ENCODE measurements at places on chromosomes 1 and 21.

DNA sequence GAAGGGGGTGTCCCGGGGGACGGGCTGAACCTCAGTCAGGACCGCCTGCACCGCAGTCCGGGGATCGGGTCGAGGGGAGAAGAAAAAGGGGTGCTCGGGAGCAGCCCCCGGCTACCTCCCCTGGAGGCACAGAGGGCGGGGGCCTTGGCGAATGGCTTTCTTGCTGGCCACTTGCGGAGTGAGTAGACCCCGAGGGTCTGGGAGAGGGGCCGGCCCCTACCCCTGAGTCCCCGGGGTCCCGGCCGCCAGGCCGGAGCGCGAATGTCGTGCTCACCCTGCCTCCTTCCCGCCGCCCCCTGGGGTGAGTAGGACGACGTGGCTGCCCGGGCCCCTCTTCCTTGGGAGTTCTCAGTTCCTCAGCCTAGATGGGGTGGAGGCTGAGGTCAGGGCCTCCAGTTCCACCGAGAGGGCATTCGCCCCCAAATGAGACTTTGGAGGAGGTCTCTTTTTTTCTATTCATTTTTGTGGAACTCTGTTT is 113.0 kb downstream of the OSBPL9 start:
- no peak for DNase-seq

DNA sequence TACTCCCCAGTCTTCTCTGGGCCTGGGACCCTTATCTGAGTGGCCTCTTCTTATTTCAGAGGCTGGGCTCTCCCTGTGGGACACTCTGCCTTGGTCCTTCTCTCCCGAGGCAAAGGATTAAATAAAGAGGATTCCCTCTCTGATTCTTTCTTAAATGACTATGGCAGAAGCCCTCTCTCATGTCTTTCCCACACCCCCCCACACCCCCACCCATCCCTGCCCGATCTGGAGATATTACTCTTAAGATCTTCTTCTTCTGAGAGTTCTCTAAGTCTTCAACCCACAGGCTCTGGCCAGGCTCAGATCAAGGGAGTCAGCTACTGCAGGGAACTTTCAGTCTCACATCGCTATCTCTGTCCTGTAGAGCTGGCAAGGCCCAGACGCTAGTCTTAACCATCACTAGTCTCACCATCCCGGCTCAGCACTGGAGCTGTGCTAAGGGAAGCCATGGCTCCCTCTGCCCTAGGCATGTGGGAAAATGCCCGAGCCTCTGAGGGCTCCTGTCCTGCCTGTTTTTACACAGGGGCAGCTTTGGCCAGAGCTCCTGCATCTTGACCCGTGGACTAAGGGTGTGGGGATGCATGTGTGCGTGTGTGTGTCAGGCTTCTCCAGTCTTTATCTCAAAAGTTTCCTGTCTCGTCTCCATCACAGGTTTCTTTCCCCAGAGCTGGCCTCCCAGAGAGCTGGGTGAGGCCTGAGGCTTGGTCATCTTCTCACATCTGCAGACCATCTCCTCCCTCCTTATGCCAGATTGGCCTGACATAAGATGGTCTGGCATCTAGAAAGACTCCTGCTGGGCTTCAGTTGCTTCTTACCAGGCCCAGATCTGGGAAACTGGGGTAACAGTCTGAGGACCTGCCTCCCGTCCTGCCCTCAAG is 36.7 kb downstream of the LGR6 start:
- DNase-seq = no peak

- DNase-seq = peak; percentile 64
These were observed 256.3 kb upstream of the IRF2BP2 start for GRCh38 chr1:234866007-234866866.

GRCh38 chr1:63794939-63795378 is 21.1 kb downstream of the ROR1 start:
- no peak for DNase-seq

- DNase-seq = no peak
These were observed 6.1 kb upstream of the SFN start for GRCh38 chr1:26856604-26857469.

DNA sequence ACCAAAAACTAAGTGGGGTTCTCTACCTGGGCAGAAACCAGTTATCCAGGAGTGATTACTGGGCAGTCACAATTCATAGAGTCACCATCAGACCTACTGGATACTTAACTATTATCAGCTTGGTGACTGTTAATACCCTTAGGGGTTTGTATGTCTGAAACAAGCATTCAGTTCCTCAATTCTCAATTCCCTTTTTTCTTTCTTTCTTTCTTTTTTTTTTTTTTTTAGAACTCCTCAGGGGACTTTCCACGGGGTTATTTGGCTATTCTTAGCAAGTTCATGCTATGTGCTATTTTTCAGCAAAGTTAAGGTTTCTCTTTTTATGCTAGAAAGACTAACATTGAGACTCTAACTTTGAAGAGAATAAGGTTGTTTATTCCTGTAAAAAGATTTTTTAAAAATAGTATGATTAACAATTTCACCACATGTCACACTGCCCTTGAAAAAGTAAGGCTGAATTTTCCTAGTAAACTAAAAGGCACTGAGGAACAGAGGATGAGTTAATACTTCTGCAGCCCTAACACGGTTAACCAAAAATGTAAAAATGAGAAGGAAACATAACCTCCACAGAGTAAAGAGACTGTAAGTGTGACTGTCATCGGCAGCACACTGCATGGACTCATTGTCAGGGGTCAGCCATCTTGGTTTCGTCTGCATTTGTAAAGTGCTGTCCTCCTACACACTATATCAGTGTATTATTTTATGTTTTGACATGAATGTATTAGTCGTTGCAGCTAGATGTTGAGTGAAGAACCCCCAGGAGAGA is 310.2 kb downstream of the NTNG1 start:
- no peak for DNase-seq

DNA sequence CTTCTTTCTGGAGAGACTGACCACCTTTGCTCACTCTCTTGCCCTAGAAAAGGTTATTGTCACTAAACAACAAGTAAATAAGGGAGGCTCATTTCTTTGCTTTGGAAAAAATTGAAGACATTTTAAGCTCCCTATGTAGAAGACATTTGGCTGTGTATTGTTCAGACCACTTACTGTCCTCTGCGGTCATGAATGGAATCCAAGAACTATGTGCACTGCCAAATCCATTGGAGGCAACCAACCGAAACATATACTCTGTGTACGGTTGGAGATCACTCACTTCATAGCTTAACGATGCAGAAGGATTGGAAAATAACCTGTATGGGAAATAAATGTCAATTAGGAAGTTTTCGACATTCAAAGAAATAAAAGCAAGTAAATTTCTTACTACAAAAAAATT is 332.8 kb downstream of the KCTD3 start:
- no peak for DNase-seq

DNA sequence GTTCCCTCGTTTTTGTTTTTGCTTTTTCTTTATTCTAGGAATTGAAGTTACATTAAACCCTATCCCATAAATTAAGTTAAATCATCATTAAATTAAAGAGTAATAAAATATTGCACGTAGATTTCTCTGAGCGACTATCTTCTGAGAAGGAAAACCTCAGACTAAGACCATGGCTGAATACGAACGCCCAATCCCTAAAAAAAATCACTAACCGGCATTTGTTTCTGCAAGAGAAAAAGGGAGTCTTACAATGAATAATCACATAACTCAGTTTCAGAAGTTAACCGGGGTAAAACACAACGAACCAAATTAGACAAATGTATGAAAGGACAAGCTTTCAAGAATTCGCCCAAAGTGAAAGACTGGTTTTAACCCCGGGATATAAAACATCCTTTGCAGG is 1.3 kb downstream of the PIK3R3 start:
- DNase-seq = no peak

DNA sequence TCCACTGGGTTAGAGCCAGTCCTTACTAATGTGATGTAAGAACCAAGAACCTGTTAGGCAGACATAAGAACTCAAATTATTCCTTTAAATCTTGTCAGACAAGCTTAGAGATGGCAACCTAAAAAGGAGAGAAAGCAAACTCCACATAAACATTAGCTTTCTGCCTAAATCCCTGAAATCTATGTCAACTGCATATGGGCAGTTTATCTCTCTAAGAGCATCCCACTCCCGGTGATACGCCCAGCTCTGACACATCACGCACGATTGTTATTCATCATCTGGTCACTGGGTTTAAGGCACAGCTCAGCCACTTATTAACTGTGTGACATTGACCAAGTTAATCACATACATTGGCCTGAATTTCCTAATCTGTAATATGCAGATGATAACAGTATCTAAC is 323.7 kb downstream of the HHIPL2 start:
- no peak for DNase-seq

GRCh38 chr1:165376041-165376810 is 19.7 kb upstream of the LMX1A start:
- no peak for DNase-seq

DNA sequence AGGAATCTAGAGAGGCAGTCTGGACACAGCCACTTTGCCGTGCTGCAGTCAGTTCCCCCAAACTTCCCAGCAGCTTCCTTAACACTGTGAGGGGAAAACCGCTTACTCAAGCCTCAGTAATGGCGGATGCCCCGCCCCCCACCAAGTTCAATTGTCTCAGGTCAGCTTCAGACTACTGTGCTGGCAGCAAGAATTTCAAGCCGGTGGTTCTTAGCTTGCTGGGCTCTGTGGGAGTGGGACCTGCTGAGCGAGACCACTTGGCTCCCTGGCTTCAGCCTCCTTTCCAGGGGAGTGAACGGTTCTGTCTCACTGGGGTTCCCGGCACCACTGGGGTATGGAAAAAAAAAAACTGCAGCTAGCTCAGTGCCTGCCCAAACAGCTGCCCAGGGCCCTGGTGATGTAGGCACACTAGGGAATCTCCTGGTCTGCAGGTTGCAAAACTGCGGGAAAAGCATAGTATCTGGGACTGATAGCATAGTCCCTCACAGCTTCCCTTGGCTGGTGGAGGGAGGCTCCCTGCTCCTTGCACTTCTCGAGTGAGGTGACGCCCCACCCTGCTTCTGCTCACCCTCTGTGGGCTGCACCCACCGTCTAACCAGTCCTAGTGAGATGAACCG is 23.7 kb upstream of the HFM1 start:
- no peak for DNase-seq

GRCh38 chr1:22537441-22538139 is 25.7 kb upstream of the EPHA8 start:
- DNase-seq = no peak

- no peak for DNase-seq
These were observed 26.2 kb upstream of the PADI4 start for GRCh38 chr1:17281775-17282181.

GRCh38 chr21:26819740-26820324 is 25.4 kb downstream of the ADAMTS1 start:
- DNase-seq = no peak

GRCh38 chr1:47030170-47030805 is 6.8 kb downstream of the CYP4X1 start:
- no peak for DNase-seq

- DNase-seq = no peak
These were observed 22.0 kb upstream of the UHMK1 start for GRCh38 chr1:162475539-162476185.

- DNase-seq = no peak
These were observed 31.7 kb downstream of the PROX1 start for GRCh38 chr1:214019499-214019898.

GRCh38 chr1:75970631-75971030 is 38.4 kb upstream of the ASB17 start:
- no peak for DNase-seq

DNA sequence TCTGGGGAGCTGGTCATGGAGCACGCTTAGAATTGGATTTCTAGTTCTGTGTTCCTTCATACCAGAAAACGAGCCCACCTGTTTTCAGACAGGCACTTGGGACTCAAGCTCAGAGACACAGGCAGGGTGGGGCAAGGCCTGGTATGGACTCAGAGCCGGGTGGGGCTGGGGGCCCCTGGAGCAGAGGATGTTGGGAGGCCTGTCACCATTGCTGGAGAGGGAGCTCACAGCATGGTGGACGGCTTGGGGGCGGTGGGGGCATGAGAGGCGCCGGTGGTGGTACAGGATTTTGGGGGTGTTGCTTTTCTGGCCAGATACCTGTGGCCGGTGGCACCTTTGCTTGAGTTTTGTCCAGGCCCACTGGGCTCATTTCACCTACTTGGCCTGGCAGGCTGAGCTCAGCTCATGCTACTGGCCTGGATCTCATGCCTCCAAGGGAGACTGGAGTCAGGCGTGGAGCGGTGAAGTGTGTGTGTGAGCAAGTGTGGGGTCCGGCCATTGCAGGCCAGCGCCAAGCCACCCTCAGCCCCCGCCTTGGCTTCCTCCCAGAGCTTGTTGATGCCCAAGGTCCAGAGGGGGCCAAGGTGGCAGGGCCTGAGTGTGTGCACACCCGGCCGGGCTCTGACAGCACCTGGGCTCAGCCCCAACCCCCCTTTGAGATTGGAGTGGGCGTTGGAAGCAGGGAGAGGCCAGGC is 8.7 kb downstream of the SLX9 start:
- DNase-seq = no peak

- no peak for DNase-seq
These were observed 89.7 kb upstream of the RUNX1 start for GRCh38 chr21:35138665-35139381.

- no peak for DNase-seq
These were observed 245.1 kb downstream of the RHOU start for GRCh38 chr1:228980232-228980937.

GRCh38 chr1:210236840-210237409 is 4.3 kb downstream of the SERTAD4 start:
- no peak for DNase-seq

DNA sequence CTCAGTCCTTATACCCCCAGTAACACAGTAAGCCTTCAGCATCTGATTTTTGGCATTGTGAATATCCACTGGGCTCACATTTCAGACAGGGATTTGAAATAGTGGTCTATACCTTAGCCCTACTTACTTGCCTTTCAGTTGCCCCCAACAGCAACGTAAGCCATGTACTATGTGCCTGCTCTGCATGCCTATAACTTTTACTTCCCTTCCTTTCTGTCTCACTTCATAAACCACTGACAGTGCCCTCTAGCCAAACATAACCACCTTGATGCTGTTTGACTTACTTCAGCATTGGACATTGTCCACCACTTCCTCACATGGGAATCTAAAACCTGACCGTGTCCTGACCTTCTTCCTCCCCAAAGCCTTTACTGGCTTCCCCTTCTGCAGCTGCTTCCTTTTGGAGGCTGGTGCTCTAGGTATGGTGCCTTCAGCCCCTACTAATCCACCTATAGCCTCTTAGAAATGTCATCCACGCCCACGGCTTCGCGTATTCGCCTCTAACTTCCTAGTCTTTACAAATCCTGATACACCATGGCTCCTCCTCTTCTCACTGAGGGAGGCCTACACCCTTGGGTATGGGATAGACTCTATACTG is 3.6 kb upstream of the ZNF672 start:
- DNase-seq = no peak

DNA sequence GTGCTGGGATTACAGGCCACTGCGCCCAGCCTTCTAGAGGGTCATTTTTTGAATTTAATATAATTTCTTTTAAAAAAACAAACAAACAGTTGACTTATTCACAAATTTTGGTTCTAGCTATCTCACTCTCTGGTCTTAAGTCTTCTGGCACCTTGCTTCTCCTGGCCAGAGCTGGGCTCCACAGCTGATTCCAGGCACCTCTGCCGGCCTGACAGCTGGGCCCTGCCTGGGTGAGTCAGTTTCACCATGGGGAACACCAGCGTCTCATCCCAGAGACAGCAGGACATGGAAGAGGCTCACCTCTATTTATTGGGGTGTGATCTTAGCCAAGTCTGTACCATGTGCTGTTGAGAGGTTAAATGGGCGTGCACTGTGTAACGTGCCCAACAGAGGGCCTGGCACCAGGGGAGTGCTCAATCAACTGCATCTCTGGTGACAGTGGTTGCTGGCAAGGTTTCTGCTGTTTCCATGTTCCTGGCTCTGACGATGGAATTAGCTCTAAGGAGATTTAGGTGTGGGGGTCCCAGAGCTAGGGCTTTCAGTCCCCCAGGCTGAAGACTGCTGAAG is 956 bp downstream of the CPLANE2 start:
- peak; percentile 31 for DNase-seq

All from NCI-H460 (cell line).